Vein endothelial cell (primary cell): ENCODE measurements at places on chromosomes 7 and 10. TPM values are rescaled to one million over a fixed set of nuclear protein-coding genes. Genes with fewer than 3 reads are reported as not detected.

The PRXL2A gene
- total RNA-seq = 156 and 173 TPM in 2 replicates

The CUZD1 gene
- 0.65 and 0.86 TPM in 2 replicates for total RNA-seq

The IGF2BP3 gene
- 111 and 128 TPM in 2 replicates for total RNA-seq

The PLPP4 gene
- total RNA-seq = 0.65 and 1.6 TPM in 2 replicates

The TRPV5 gene
- 0.10 TPM in 1 of 2 replicates, not detected in the other for total RNA-seq

The FOXP2 gene
- 8.5 and 8.9 TPM in 2 replicates for total RNA-seq

The ZNF425 gene
- 1.1 and 2.3 TPM in 2 replicates for total RNA-seq

The ABCA13 gene
- under 0.01 TPM in 2 replicates for total RNA-seq

The A1CF gene
- not detected in 2 replicates for total RNA-seq

The NKX1-2 gene
- total RNA-seq = not detected in 2 replicates

The TACC2 gene
- total RNA-seq = 18.5 and 19.9 TPM in 2 replicates

The POMZP3 gene
- 9.5 and 11.8 TPM in 2 replicates for total RNA-seq

The CLDN3 gene
- total RNA-seq = 0.98 TPM in 1 of 2 replicates, not detected in the other

The GPC2 gene
- total RNA-seq = 5.3 and 6.5 TPM in 2 replicates

The KIAA1549 gene
- total RNA-seq = 3.9 and 5.0 TPM in 2 replicates

The GSTO2 gene
- total RNA-seq = 0.33 and 0.57 TPM in 2 replicates

The MSMB gene
- not detected in 2 replicates for total RNA-seq

The ZPBP gene
- not detected in 2 replicates for total RNA-seq

The EBLN1 gene
- not detected in 2 replicates for total RNA-seq

The PPP1R3A gene
- total RNA-seq = not detected in 2 replicates

The LRGUK gene
- total RNA-seq = 0.33 and 0.57 TPM in 2 replicates

The SEMA3E gene
- under 0.01 and 1.7 TPM in 2 replicates for total RNA-seq

The TRIM50 gene
- not detected in 2 replicates for total RNA-seq

The ZNF511 gene
- total RNA-seq = 26.1 and 31.9 TPM in 2 replicates

The C10orf62 gene
- total RNA-seq = 0.10 TPM in 1 of 2 replicates, not detected in the other

The LAMB4 gene
- total RNA-seq = 0.48 and 1.3 TPM in 2 replicates

The SH2D4B gene
- under 0.01 and 0.10 TPM in 2 replicates for total RNA-seq

The TWIST1 gene
- total RNA-seq = under 0.01 TPM in 1 of 2 replicates, not detected in the other

The SLC18A3 gene
- total RNA-seq = not detected in 2 replicates

The MET gene
- 103 and 106 TPM in 2 replicates for total RNA-seq

The C10orf53 gene
- total RNA-seq = not detected in 2 replicates

The VWDE gene
- not detected in 2 replicates for total RNA-seq

The GJC3 gene
- 0.19 TPM in 1 of 2 replicates, not detected in the other for total RNA-seq

The HKDC1 gene
- total RNA-seq = not detected in 2 replicates

The COBL gene
- total RNA-seq = not detected in 2 replicates

The CUBN gene
- 7.1 and 11.8 TPM in 2 replicates for total RNA-seq

The TMEM184A gene
- 0.10 and 0.33 TPM in 2 replicates for total RNA-seq

The HYAL4 gene
- 0.86 and 0.98 TPM in 2 replicates for total RNA-seq

The FKBP9 gene
- total RNA-seq = 170 and 183 TPM in 2 replicates
